ENCODE measurements at places on chromosomes 3 and 15.

DNA sequence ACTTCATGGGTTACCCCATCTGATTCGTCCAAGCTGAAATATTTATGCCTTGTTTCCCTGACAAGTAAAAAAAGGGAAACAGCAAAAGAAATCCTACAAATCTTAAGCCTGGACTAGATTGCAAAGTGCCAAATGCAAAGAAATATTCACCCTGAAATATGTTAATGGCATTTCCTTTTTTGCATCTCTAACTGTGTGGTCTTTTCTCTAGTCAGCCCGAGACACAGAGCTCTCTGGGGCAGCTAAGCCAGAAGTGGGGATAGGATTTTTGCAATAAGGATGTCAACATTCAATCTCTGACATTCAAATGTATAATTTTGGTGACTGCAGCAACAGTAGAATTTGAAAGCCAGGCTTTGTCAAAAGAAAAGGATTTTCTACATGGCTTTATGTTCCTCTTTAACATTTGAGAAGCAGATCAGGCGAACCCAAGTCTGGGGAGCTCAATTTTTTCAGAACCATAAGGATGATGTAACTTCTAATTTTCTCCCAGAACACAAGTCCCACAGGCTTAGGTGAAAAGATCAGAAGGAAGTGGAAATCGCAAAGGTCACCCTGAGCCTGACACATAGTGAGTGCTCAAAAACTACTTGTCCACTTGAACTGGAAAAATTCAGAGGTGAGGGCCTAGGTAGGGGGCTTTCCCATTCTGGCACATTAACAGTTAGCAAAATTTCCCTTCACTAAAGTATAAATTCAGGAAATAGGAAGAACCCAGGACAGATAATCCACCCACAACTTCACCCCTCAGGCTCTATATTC is 28.2 kb upstream of the KCNMB3 start:
- DNase-seq: no peak

GRCh38 chr3:197809356-197810020 is 18.4 kb downstream of the LRCH3 start:
- no peak for DNase-seq

DNA sequence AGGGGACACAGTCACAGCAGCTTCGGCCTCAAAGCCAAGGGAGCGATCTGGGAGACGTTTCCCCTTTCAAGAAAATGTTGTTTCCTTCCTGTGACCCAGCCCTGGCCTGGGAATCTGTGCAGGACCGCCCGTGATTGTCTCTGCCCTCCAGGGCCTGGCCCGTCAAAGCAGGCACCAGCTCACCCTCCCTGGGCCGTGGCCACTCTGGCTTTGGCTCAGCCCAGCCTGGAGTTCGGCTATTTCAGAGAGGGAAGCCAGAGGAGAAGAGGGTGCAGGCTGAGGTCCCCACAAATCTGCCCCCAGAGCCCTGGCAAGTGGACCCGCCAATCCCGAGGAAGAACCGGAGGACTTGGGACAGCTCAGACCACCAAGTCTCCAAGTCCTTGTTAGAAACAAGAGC is 12.7 kb downstream of the GATA2 start:
- DNase-seq: no peak

DNA sequence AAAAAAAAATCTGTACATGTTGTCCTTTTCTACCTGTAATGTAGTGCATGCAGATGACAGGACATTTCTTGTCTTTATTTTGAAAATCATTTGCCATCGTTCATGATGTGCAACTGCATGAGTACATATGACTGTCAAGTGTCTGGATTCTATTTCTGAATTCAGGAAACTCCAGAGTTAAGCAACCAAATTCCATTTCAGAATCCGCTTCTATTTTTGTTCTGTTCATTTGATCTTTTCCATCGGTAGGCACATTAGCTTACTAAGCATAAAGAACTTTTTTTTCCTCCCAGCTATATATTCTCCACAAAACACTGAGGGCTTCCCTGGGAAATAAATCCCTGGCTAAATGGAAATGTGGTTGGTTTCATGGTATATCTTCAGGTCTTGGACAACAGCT is 365.6 kb downstream of the PTPRG start:
- no peak for DNase-seq

- DNase-seq: no peak
These were observed 4.6 kb upstream of the FBLN2 start for GRCh38 chr3:13544293-13544831.

DNA sequence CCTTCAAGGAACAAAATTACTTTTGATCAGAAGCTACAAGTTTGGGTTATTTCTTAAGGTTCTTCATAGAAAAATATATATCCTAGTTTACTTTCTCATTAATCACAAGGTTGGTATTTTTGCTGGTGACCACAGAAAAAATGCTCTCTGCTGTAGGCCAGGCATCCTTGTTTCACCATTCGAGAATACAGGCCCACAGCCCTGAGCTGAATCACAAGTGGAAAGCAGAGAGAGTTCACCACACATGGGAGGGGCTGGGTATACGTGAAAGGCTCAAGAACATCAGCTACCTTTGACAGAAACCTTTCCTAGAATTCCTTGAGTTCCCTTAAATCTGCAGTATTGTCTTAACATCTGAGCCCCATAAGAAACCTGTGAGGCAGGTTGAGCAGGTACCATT is 23.2 kb downstream of the CPEB1 start:
- no peak for DNase-seq

DNA sequence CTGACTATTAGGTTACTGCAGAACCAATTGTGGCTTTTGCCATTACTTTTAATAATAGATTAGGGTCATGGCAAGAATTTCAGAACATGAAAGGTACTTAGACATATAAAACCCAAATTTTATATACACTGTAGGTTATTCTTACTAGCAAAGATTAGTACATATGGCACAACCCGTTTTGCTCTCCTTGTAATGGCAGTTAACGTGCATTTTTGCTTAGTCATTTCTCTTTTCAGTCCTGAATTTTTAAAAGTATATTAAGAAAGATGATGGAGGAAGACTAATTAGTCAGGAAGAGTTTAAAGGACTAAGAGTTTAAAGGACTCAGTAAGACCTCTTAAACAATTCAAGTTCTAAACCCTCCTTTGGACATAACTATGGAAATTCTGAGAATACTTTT is 114.0 kb downstream of the PEAK1 start:
- no peak for DNase-seq

DNA sequence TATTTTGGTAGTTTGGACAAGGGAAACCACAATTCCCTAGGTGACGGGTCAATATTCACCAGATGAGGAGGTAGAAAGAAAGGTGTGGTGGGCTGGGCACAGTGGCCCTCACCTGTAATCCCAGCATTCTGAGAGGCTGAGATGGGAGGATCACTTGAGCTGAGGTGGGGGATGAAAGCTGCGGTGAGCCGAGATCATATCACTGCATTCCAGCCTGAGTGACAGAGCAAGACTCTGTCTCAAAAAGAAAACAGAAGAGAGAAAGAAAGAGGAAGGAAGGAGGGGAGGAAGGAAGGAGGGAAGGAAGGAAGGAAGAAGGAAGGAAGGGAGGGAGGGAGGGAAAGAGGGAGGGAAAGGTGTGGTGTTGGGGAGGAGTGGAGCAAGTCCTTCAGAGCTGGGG is 56.1 kb upstream of the RNF7 start:
- no peak for DNase-seq

DNA sequence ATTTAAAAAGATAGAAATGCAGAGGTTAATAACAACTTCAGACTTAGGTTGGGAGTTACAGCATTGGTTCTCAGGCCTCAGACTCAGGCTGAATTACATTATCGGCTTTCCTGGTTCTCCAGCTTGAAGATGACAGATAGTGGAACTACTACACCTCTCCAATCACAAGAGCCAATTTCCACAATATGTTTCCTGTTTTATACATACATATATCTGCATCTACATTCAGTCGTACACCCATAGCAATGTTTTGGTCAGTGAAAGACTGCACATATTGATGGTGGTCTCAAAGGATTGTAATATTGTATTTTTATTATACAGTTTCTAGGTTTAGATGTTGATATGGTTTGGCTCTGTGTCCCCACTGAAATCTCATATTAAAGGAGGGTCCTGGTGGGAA is 35.4 kb downstream of the AADACL2 start:
- no peak for DNase-seq

- DNase-seq: no peak
These were observed 21.9 kb downstream of the GABRA5 start for GRCh38 chr15:26888761-26889160.

- no peak for DNase-seq
These were observed 172.5 kb upstream of the CDIN1 start for GRCh38 chr15:36406911-36407310.

- DNase-seq: no peak
These were observed 12.5 kb downstream of the ABCF3 start for GRCh38 chr3:184198509-184198908.

- DNase-seq: no peak
These were observed 15.2 kb downstream of the CGNL1 start for GRCh38 chr15:57391537-57391936.

- DNase-seq: no peak
These were observed 4.7 kb downstream of the LRRC15 start for GRCh38 chr3:194364652-194365434.

DNA sequence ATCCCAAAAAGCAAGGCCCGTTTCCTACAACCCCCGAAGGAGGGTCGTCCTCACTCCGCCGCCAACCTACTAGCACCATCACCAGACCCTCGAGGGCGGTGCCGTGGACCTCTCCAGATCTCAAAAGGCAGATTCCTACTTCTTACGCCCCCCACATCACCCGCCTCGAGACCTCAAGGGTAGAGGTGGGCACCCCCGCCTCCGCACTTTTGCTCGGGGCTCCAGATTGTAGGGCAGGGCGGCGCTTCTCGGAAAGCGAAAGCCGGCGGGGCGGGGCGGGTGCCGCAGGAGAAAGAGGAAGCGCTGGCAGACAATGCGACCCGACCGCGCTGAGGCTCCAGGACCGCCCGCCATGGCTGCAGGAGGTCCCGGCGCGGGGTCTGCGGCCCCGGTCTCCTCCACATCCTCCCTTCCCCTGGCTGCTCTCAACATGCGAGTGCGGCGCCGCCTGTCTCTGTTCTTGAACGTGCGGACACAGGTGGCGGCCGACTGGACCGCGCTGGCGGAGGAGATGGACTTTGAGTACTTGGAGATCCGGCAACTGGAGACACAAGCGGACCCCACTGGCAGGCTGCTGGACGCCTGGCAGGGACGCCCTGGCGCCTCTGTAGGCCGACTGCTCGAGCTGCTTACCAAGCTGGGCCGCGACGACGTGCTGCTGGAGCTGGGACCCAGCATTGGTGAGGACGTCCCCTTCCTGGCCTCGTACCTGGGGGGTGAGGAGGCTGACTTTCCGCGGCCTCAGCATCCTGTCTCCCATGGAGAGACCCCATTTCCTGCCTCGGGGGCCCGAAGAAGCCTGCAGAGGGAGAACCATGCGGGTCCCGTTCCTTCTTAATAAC is at the start of gene MYD88:
TSS of gene MYD88 (plus strand) at position 313 of the 842 bp plus-strand sequence. CDS start at position 353, 40 bp downstream.
- peak; percentile 12 for DNase-seq

- DNase-seq: no peak
These were observed 688 bp downstream of the SETD5 start for GRCh38 chr3:9397906-9398699.

- DNase-seq: no peak
These were observed 116.0 kb downstream of the TBC1D5 start for GRCh38 chr3:17626395-17626794.

- DNase-seq: no peak
These were observed 147.8 kb upstream of the MCTP2 start for GRCh38 chr15:94083467-94084052.

DNA sequence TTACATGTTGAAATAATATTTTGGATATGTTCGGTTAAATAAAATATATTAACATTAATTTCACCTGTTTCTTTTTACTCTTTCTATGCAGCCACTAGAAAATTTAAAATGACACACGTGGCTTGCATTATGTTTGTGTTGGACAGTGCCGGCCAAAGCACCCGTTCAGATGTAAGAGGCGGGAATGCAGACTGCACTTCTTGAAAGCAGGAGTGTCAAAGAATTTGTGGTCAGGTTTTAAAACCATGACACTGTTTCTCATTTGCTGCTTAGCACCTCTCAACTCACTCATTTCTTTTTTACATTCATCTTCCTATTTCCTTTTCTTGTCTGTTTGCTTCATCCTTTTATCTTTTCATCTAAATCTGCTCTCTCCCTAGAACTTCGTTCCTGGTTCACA is 35.3 kb upstream of the MINAR1 start:
- DNase-seq: no peak

- DNase-seq: no peak
These were observed 29.5 kb downstream of the TKT start for GRCh38 chr3:53226142-53226840.

GRCh38 chr3:135853981-135854380 is 111.5 kb upstream of the PPP2R3A start:
- DNase-seq: no peak

DNA sequence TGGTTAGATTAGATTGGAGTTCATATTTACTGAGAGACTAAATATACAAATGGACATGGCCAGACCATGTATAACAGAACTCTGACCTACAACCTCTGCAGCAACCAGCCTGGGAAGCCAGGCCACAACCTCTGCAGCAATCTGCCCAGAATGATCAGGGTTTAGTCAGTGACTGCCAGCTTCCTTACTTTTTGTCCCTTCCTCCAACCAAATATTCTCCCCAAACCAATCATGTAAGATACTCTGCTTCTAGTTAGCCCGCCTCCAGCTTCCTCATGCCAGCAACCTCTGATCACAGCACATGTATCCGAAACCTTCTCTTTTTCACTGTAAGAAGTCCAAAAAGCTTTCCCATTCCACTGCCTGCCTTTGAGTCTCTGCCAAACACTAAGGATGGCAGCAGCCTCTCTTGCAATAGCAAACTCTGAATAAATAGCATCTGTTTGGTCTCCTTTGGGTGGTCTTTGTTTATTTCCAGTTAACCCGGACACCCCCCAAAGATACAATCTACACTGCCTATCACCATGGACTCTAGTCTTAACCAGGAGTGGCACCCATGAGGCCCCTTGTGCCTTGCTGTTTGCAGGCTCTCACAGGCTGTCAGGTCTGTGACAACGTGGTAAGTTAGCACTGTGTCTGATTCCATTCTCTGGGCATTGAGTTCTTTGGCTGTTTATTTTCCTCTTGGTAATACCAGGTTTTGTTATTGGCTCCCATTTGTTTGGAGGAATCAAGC is 102.2 kb downstream of the ERC2 start:
- no peak for DNase-seq

DNA sequence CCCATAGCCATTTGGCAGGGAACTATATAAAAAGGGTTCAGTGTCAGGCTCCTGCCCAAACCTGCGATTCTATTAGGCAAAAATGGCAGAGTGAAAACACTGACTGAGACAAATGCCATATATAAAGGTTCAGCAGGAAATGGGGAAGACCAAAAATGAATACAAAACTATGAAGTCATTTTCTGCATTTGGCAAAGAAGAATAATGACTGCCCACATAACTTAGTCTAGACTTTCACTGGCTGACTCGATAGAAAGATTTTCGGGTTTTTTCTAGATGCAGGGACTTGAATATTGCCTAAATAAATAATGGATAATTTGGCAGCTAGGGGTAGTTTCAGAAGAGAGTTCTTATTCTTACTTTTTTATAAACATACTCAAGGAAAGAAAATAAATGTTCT is 178.0 kb downstream of the TPRG1 start:
- no peak for DNase-seq

GRCh38 chr3:59563966-59564365 is 514.1 kb upstream of the CFAP20DC start:
- no peak for DNase-seq

GRCh38 chr15:41559239-41559782 is 299 bp downstream of the TYRO3 start:
- DNase-seq: no peak
